Activated naive CD4-positive, alpha-beta T cell (primary cell): ENCODE measurements at places on chromosomes 2 and 18.

- DNase-seq, result no peak
Measured at GRCh38 chr2:81648370-81648769, 1343.8 kb upstream of the LRRTM1 start.

GRCh38 chr2:123695426-123695825 lies 329.7 kb upstream of the CNTNAP5 start:
- DNase-seq, result no peak

DNA sequence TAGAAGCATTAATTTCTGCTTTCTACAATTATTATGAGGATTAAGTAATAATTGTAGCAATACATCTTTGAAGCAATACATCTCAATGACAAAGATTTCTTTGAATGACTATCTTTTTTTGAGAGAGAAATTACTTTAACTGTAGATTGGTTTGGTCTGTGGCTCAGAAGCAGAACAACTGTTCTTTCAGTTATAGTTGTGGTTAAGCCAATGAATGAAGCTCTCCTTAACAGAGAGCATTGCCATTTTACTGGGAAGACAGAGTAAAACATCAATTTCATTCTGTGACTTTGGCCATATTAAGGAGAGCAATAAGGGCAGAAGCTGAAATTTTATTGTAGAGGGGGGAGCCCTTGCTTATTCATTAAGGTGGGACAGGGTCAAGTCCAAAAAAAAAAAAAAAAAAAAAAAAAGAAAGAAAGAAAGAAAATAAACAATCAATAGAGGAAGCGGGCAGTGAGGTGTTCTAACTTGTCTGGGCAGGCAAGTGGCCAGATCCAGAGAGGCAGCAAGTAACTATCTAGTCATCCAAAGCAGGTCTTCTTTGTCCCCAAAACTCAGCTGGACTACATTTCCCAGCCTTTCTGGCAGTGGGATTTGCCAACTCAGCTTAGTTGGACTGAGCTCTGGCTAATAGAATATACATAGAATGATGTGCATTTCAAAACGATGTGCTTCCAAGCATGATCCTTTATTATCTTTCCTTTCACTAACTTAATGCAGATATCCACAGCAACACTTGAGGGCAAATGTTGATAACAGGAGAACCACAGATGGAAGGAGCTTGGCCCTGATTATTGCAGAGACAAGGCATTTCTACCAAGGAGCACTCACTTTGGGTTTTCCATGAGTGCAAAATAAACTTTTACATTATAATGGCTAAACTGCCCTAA lies 462.7 kb upstream of the CDH20 start:
- DNase-seq, result no peak

- peak; percentile 46 for DNase-seq
Measured at GRCh38 chr2:236536727-236537398, 32.8 kb upstream of the ACKR3 start.

GRCh38 chr18:48695671-48696070 lies 156.8 kb downstream of the CTIF start:
- no peak for DNase-seq

DNA sequence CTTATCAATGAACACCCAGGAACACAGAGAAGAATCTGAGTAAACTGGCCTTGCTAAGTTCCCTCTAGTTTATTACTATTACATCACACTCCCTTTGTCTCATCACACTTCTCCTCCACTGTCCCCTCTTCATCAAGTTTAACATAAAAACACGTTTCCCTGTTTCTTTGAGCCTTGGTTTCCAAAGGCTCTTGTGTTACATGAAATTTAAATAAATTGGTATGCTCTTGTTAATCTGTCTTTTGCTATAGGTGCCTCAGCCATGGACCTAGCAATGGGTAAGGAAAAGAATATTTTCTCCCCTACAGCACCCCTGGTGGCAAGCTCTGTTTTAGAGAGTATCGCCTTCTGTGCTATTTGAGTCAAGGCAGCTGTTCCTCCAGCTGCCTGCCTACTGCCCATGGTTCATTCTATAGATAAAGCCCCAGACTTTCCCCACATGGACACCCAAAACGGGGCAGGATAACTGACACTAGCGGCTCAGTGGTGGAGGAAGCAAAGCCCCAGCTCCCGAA lies 31.8 kb downstream of the TGIF1 start:
- no peak for DNase-seq

GRCh38 chr18:36464126-36464651 lies 166.7 kb downstream of the FHOD3 start:
- no peak for DNase-seq

GRCh38 chr2:117737846-117738245 lies 76.6 kb upstream of the DDX18 start:
- no peak for DNase-seq

GRCh38 chr18:21053127-21053526 lies 58.5 kb downstream of the ROCK1 start:
- no peak for DNase-seq

DNA sequence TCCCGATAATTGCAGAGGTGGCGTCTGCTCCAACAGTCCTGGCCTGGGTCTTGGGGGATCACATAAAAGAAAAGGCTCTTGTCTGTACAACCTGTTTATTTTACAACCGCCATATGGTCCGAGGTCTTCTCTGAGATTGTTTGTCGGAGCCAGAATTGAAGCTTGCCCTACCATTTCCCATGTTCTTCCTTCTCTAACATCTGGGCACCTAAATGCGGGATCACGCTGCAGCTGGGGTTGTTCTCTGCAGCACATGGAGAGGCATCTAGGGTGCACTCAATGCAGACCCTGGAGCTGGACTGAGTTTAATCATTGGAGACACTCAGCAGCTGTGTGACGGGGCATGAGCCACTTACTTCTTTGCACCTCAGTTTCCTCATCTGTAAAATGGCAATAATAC lies 107.7 kb downstream of the ACKR3 start:
- DNase-seq, result no peak

GRCh38 chr2:231932711-231932970 lies 6.4 kb upstream of the NPPC start:
- no peak for DNase-seq

DNA sequence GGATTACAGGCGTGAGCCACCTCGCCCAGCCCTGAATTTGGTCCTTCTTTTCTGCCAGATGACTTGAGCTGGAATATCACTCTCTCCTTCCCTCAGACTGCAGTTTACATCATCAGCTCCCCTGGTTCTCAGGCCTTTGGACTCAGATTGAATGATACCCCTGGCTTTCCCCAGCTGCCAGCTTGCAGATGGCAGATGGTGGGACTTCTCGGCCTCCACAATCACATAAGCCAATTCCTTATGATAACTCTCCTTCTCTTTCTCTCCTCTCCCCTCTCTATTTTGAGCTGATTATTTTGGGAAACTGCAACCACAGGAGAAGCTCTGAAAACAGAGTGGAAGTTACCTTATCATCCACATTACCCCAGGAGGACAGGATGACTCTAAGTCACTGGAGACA lies 33.4 kb upstream of the ATP8B1 start:
- no peak for DNase-seq

DNA sequence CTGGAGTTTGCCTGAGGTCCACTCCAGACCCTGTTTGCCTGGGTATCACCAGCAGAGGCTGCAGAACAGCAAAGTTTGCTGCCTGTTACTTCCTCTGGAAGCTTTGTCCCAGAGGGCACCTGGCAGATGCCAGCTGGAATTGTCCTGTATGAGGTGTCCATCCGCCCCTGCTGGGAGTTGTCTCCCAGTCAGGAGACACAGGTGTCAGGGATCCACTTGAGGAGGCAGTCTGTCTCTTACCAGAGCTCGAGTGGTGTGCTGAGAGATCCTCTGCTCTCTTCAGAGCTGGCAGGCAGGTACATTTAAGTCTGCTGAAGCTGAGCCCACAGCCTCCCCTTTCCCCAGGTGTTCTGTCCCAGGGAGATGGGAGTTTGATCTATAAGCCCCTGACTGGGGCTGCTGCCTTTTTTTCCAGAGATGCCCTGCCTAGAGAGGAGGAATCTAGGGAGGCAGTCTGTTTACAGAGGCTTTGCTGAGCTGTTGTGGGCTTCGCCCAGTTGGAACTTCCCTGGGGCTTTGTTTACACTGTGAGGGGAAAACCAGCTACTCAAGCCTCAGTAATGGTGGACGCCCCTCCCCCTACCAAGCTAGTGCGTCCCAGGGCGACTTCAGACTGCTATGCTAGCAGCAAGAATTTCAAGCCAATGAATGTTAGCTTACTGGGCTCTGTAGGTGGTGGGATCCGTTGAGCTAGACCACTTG lies 34.7 kb downstream of the TFPI start:
- no peak for DNase-seq

- DNase-seq, result no peak
Measured at GRCh38 chr2:74902281-74902860, 56.1 kb upstream of the POLE4 start.

DNA sequence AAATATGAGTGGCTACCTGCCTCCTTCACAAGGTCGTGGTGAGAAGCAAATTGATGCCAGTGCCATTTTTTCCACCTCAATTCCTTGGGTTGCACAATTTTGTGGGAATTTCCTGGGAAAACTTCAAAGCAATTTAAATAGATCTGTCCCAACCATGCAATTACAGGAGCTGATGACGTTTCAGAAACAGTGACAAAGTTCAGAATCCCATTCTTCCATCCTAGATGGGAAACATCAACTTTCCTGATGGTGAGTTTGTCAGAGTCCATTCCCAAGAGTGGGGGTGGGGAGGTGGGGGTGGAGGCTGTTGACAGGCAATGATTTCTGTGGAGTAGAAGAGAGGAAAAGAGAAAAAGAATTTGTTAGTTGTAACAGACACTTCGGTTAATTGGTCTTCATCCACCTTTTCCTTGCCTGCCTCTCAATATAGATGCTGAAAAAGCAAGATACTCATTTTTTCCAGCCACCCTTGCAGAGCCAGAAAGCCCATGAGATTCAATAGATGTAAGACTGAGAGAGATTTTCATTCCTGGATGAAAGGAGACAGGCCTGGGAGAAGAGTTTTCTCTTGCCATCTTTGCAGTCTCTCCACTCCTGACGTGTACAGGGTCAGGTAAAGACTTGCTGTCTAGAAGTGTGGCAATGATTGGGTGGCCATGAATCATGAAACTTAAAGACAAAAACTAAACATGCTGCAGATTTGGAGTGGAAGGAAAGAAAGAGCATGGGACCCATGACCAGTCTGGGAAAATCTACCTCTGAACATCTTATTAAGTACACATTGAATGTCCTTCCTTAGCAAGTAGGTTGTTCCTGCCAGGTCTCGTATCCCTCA lies 47.3 kb downstream of the SOCS6 start:
- no peak for DNase-seq

DNA sequence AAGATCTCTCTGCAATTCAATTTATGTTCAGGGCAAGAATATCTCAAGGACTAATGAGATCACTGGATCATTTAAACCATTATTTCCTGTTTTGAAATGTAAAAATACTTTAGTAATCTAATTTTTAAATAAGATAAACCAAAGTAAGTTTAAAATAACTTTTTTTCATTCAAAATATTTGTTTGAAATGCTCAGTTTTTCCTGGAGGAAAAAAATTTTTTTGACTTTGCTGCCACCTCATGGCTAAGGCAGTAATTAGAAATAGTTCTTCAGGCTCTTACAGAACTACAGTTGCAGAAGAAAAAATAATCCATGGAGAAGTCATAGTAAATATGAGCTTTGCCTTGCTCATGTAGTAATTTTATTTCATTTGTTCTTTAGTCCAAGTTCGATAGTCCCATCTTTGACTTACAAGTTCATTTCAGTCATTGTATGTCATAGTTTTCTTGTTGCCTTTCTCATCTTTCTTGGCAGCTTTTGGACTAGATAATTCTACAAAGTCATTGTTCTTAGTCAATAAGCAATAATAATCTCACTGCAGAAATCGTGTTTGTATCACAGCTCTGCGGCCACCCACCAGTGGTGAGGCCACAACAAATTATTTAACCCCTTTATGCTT lies 127.4 kb downstream of the DPP4 start:
- no peak for DNase-seq

DNA sequence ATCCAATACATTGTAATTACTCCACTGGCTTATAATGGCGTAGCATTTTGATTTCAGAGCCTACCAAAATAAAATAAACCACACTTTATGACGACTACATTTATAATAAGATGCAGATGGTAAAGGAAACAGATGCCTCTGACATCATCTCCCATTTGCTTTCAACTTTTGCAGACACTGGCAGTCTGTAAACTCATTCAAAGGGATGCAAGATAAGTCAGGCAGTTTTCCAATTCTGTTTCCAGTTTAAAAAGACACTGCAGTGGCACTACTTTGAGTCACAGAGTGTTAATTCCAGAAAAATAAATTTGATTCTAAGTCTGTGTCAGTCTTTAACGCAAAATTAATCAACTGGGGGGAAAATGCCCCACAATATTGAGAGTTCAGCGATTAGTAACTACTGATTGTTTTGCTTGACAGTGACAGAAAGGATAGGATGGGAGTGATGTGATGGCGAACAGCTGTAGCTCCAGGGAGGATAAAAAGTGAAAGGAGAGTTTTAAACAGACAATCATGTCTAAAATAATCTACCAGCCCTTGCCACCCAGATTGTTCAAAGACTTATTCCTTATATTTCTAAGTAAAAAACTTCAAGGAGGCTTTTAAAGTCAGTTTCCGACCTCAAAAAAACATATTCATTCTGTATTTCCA lies 6.7 kb downstream of the DSEL start:
- no peak for DNase-seq

DNA sequence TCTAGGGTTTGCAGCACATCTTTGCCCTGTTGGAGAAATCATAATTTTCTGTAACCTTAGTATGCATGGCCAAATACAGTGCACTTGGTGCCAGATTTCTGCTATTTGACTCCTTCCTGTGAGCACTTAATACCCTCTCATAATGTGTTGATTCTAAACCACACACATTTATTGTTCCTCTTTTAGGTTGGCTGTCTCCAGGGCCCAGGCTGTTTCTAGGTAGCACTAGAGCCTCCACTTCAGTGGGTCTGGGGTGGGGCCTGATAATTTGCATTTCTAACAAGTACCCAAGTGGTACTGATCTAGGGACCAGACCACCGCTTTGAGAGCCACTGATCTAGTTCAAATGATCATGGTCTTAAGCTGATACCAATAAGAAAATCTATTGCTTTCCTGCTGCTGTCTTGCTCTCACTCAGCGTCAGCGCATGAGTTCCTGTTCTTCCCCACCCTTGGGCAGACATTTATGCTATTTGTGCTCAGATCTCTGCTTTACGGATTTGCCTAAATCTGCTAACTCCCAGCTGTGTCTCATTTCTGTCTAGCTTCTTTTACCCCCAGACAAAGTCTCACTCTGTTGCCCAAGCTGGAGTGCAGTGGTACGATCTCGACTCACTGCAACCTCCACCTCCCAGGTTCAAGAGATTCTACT lies 7.4 kb downstream of the PTRHD1 start:
- DNase-seq, result no peak

- DNase-seq, result no peak
Measured at GRCh38 chr2:146633159-146633558, 1211.7 kb upstream of the ACVR2A start.

GRCh38 chr2:210399440-210400041 lies 77.0 kb downstream of the LANCL1 start:
- DNase-seq, result no peak

GRCh38 chr2:168679741-168680310 lies 122.6 kb upstream of the NOSTRIN start:
- DNase-seq, result no peak

GRCh38 chr2:240232961-240233884 lies 92.8 kb upstream of the OTOS start:
- peak; percentile 56 for DNase-seq

GRCh38 chr2:168452781-168453180 lies 3.3 kb upstream of the CERS6 start:
- no peak for DNase-seq
